ENCODE measurements at places on chromosomes 6 and 20. TPM values are rescaled to one million over a fixed set of nuclear protein-coding genes. Genes with fewer than 3 reads are reported as not detected.
A peak's percentile ranks its signal among the peaks of the same experiment; 100 is the strongest.

DNA sequence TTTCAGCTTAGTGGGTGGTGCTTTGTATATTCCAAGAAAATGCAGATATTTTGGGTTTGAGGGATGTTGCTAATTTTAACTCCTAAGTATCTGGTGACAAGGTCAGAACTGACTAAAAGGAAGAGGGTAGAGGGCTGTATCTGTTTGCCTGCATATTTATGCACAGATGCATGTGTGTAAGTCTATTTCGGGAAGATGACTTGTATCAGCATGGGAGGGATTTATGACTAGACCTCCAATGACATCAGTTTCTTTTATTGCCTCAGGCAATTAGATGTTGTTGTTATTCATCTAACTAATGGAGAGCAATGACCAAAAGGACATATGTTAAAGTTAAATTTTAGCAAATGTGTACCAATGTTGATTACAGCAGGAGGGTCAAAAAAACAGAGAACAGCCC is 734.3 kb downstream of the QKI start:
- no peak overlapping the region for H3K4me3 ChIP-seq
- H3K27ac ChIP-seq = no peak overlapping the region
- no peak for DNase-seq
- H3K36me3 ChIP-seq = no peaks in the 10 kb centered on the region

DNA sequence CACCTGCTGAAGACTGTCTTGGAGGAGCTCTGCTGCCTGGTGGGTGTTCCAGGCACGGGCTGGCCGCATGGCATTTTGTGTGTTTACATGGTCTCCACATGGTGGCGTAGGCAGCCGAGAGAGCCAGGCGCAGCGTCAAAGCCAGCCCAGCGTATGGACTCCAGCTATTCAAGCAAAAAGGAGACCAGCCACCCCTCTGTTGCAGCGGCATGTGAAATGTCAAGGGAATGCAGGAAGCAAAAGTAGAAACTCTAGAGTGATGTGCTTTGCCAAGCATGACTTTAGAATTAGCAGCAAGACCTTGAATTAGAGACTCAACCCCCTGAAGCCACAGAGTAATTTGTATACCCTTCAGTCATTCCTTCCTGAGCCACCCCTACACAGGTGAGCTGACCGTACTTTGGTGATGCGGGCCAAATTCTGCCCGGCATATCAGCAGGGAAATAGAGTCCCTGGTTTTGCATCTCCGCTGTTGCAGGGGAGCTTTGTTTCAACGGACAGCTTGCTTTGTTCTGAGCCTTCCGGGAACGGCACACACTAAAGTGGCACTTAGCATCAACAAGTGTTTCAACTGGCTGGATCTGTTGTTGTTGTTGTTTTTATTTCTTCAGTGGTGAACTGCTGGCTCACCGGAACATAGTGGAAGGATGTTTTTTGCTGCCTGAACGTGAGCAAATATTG is 48.5 kb downstream of the FNDC1 start:
- H3K27me3 ChIP-seq = peaks cover 12% of the 10 kb centered on the region
- H3K27ac ChIP-seq = no peak overlapping the region
- no peaks in the 10 kb centered on the region for H3K4me1 ChIP-seq
- H3K4me3 ChIP-seq = no peak overlapping the region
- no peaks in the 10 kb centered on the region for H3K36me3 ChIP-seq

GRCh38 chr6:106145741-106146227 is 59.6 kb downstream of the PRDM1 start:
- DNase-seq = no peak
- H3K27ac ChIP-seq = no peak overlapping the region
- H3K36me3 ChIP-seq = no peaks in the 10 kb centered on the region
- H3K4me3 ChIP-seq = no peak overlapping the region

GRCh38 chr6:148064406-148065134 is 278.1 kb upstream of the SASH1 start:
- no peak overlapping the region for H3K27ac ChIP-seq

The TTLL9 gene
- not detected for total RNA-seq

GRCh38 chr20:48146877-48147276 is 361.6 kb upstream of the SULF2 start:
- H3K36me3 ChIP-seq = no peaks in the 10 kb centered on the region
- H3K27ac ChIP-seq = no peak overlapping the region
- no peak for DNase-seq

The UNC5CL gene
- total RNA-seq = 0.21 TPM

- no peaks in the 10 kb centered on the region for H3K36me3 ChIP-seq
- H3K27ac ChIP-seq = no peak overlapping the region
- H3K4me3 ChIP-seq = no peak overlapping the region
- peaks cover 48% of the 10 kb centered on the region for H3K4me1 ChIP-seq
Measured at GRCh38 chr6:107644513-107644912, 154.6 kb downstream of the SOBP start.

The BHLHE23 gene
- not detected for total RNA-seq

GRCh38 chr6:131122516-131122915 is 12.8 kb upstream of the AKAP7 start:
- no peaks in the 10 kb centered on the region for H3K27me3 ChIP-seq
- no peak overlapping the region for H3K27ac ChIP-seq
- no peak for DNase-seq

- no peak overlapping the region for H3K4me3 ChIP-seq
- peak; percentile 80 for DNase-seq
- H3K36me3 ChIP-seq = peaks cover 4% of the 10 kb centered on the region
- peaks cover 10% of the 10 kb centered on the region for H3K4me1 ChIP-seq
Measured at GRCh38 chr20:4006640-4007039, 8.7 kb downstream of the RNF24 start.

The SCRT2 gene
- total RNA-seq = not detected

DNA sequence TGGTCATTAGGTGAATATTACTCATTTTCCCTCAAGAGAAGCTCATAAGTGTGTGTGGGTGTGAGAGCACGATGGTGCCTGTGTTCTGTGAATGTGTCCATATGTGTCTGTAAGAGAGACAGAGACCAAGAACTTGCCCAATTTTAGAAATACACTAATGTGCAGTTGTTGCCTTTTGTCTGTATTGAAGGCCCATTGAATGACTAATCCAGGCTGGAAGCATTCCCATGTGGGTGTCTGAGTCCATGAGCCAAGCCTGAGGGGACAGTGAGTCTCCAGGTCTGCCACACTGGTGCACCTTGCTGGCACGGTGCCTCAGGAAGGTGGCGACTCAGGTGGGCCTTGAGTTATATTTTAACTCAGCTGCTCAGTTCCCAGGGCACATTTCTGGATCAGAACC is 25.5 kb upstream of the ASXL1 start:
- H3K4me1 ChIP-seq = peaks cover 47% of the 10 kb centered on the region
- no peak for DNase-seq
- no peaks in the 10 kb centered on the region for H3K27me3 ChIP-seq
- H3K27ac ChIP-seq = no peak overlapping the region

DNA sequence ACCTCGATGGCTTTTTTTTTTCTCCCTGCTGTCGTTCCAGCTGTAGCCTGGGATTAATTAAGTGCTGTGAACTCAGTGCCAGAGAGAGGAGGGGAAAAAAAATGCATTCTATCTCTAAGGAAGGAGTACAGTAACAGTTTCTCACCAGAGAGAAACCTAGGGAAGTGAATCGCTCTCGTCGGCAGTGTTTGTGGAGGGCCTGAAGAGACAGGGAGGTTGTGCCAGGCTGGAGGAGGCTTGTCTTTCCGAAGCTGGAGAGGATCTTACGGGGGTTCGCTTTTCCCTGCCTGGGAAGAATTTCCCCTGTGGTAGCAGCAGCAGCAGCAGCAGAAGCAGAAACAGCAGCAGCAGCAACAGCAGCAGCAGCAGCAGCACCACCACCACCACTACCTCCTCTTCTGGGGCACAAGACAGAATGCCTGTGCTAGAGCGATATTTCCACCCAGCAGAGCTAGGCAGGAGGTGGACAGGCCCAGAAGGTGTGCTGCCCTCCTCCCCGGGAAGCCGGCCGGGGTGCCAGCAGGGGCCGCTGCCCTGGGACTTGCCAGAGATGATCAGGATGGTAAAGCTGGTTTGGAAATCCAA is 186.5 kb downstream of the PDE7B start:
- H3K27ac ChIP-seq = peak overlapping the region; percentile 74
- H3K4me1 ChIP-seq = peaks cover 30% of the 10 kb centered on the region
- peak overlapping the region; percentile 49 for H3K4me3 ChIP-seq

- H3K36me3 ChIP-seq = peaks cover 49% of the 10 kb centered on the region
- no peak overlapping the region for H3K4me3 ChIP-seq
Measured at GRCh38 chr6:24520929-24521546, 26.3 kb downstream of the ALDH5A1 start.

- DNase-seq = no peak
- H3K27ac ChIP-seq = peak overlapping the region; percentile 88
- no peaks in the 10 kb centered on the region for H3K36me3 ChIP-seq
- no peaks in the 10 kb centered on the region for H3K27me3 ChIP-seq
Measured at GRCh38 chr6:20211037-20211940, 980 bp downstream of the MBOAT1 start.

The NRN1 gene
- 14.5 TPM for total RNA-seq

The SPINT3 gene
- total RNA-seq = not detected

The KIFC1 gene
- total RNA-seq = not detected

DNA sequence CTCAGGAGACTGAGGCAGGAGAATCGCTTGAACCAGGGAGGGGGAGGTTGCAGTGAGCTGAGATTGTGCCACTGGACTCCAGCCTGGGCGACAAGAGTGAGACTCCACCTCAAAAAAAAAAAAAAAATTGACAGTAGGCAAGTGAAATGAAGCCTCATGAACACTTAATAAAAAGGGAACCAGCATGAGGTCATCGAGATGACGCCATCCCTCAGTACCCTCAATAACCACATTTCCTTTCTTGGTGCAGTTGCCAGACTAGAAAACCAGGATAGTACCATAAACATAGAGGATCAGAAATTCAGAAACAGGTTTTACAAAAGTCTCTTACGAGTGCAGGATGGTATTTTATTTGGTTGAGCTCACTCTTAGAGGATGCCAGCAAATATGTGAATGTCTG is 584.1 kb downstream of the MAFB start:
- H3K36me3 ChIP-seq = no peaks in the 10 kb centered on the region
- H3K27me3 ChIP-seq = no peaks in the 10 kb centered on the region
- no peaks in the 10 kb centered on the region for H3K4me1 ChIP-seq

The SIRPD gene
- total RNA-seq = not detected

GRCh38 chr6:33696548-33697518 is 14.7 kb downstream of the UQCC2 start:
- no peak overlapping the region for H3K4me3 ChIP-seq
- no peaks in the 10 kb centered on the region for H3K27me3 ChIP-seq

DNA sequence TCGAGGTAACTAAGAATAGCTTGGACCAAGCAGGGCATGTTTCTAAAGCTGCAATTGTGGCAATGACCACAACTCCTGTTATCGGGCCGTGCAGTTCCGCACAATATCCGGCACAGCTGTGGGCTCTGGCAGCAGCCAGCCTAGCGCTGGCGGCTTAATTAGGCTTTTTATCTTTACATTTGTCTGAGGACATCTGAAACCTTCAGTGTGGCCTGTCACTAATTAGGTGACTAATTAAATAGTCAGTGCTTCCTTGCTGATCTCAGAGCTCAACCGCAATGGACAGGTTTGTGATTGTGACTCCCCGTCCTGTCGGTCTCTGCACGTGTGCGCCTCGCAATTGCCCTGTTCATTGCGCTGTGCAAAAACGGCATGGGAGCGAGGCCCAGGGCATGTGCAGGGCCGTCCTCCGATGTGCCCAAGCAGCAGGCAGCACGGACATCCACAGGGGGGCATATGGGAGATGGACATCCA is 134.8 kb upstream of the INSM1 start:
- H3K4me3 ChIP-seq = no peak overlapping the region
- H3K4me1 ChIP-seq = peaks cover 7% of the 10 kb centered on the region
- H3K27me3 ChIP-seq = no peaks in the 10 kb centered on the region

- DNase-seq = no peak
- peak overlapping the region; percentile 88 for H3K4me3 ChIP-seq
- no peaks in the 10 kb centered on the region for H3K4me1 ChIP-seq
- peak overlapping the region; percentile 91 for H3K27ac ChIP-seq
- H3K27me3 ChIP-seq = no peaks in the 10 kb centered on the region
- H3K36me3 ChIP-seq = no peaks in the 10 kb centered on the region
Measured at GRCh38 chr6:146545581-146545980, 1.9 kb downstream of the RAB32 start.

GRCh38 chr20:46127396-46128010 is 9.4 kb downstream of the CD40 start:
- no peaks in the 10 kb centered on the region for H3K36me3 ChIP-seq
- H3K27ac ChIP-seq = no peak overlapping the region
- no peak overlapping the region for H3K4me3 ChIP-seq

DNA sequence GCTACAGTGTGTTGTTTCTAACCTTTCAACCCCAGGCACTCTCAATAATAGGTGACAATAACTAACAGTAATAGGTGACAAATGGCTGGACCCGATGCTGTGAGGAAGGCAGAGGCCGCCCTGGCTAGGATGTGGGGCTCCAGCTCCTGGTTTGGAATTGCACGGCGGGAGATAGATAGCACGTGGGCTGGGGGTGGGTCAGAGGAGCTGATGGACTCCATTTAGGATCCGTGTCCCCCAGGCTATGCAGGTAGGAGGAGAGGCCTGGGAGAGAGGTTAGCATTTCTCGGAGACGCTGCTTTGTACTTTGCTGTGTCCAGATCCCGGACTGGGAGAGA is 61.4 kb downstream of the EZR start:
- peaks cover 5% of the 10 kb centered on the region for H3K4me1 ChIP-seq
- no peak for DNase-seq
- no peak overlapping the region for H3K27ac ChIP-seq
- no peaks in the 10 kb centered on the region for H3K27me3 ChIP-seq

DNA sequence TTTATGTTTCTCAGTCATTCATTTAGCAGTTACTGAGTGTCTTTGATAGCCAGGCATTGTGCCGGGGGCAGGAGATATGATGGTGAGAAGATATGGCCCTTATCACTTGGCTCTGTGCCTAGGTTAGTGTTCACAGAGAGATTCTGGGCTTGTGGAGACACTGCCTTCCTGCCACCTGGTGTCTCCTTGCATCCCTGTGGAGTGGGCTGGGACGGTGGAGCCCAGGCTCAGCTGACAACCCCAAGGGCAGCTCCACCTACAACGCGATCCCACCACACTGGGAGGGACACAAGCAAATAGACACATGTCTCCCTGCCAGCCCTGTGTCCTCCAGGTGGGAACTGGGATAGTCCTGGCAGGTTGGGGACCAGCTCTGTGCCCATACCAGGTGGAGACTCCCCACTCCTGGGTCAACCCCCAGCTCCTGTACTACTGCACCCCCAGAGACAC is 30.3 kb upstream of the VEGFA start:
- DNase-seq = no peak
- no peaks in the 10 kb centered on the region for H3K4me1 ChIP-seq
- no peaks in the 10 kb centered on the region for H3K27me3 ChIP-seq
- H3K27ac ChIP-seq = no peak overlapping the region

The PHACTR1 gene
- 87.4 TPM for total RNA-seq

The REM1 gene
- total RNA-seq = 2.0 TPM

The HUS1B gene
- not detected for total RNA-seq

GRCh38 chr6:14969126-14969525 is 276.7 kb upstream of the JARID2 start:
- H3K4me1 ChIP-seq = no peaks in the 10 kb centered on the region
- H3K4me3 ChIP-seq = no peak overlapping the region
- H3K36me3 ChIP-seq = no peaks in the 10 kb centered on the region
- DNase-seq = no peak
